Right cardiac atrium (tissue), 5 donors: ENCODE measurements at places on chromosomes 6 and 20. TPM values are rescaled to one million over a fixed set of nuclear protein-coding genes. Genes with fewer than 3 reads are reported as not detected.

GTF3C6 gene
- total RNA-seq, result 87.3 TPM

CBLN4 gene
- total RNA-seq, result not detected

FILIP1 gene
- 118 TPM for total RNA-seq

- no peak for DNase-seq
Measured at GRCh38 chr6:163532526-163533078, 118.1 kb downstream of the QKI start.

- peak; percentile 7 for DNase-seq
Measured at GRCh38 chr20:43726333-43726732, 469 bp downstream of the GTSF1L start.

- DNase-seq, result no peak
Measured at GRCh38 chr6:54515713-54516112, 207.5 kb downstream of the TINAG start.

DNA sequence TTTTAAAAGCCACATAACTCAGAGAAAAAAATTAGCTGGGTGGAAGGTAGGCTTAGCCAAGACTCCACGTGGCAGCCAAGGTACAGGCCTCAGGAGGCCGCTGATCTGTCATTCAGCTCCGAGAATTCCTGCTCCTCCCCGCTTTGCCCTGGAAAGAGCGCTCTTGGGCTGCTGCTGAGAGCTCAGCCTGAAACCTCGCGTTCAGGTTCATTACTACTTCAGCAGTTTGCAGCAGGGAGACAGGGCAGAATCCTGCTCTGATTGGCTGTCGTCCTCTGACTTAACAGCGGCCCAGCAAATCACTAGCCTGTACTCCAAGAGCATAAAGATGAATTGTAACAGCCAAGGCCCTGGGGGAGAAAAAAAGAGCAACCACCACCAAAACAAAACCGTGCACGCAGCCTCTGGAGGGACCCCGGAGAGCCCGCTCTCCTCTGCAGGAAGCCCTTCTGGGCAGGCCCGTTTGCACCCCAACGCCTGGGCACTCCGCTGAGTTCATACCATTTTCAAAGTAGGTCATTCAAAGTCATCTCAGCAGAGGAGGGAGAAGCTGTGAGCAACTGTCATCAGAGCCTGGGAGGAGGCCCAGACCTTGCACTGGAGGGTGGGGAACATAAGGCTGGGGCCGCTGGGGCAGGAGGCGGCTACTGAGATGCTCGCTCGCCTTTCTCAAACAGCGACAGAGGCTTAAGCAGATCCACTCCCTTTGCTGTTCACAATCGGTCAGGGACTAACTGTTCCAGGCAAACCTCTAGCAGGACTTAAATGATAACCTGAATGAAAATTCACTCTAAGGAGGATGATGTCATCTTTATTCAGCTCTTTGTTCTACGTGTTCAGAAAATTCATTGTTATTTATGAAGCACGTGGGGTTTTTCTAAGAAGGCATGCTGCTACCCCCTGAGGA, 42.3 kb upstream of the ATXN1 start:
- peak; percentile 70 for DNase-seq

GRCh38 chr20:59518881-59519706, 85.2 kb upstream of the PHACTR3 start:
- no peak for DNase-seq

DNA sequence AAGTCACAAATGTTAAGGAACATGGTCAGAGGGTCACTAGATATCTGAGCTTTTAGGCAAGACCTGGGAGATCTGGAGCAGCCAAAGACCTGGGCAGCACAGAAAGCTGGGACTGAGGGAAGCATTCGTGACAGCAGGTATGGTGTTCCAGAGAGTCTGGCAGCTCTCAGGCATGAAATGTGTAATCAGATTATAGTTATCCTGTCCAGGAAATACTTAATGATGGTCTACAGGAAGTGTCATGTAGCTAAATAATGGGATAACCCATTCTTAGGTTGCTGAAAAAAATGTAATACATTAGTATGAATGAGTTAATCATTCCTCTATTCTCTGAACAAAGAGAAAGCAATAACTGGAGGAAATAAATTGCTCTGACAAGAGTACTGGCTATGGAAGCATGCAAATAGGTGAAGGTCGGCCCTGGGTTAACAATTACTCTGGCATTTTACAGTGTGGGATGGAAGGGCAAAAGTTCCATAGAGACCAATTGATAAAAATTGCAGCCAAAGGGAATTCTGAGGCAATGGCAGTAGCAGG, 740.5 kb downstream of the CBLN4 start:
- DNase-seq, result no peak

- DNase-seq, result no peak
Measured at GRCh38 chr6:7747433-7747832, 21.5 kb downstream of the BMP6 start.

- no peak for DNase-seq
Measured at GRCh38 chr20:45993197-45993951, 15.3 kb upstream of the MMP9 start.

DNA sequence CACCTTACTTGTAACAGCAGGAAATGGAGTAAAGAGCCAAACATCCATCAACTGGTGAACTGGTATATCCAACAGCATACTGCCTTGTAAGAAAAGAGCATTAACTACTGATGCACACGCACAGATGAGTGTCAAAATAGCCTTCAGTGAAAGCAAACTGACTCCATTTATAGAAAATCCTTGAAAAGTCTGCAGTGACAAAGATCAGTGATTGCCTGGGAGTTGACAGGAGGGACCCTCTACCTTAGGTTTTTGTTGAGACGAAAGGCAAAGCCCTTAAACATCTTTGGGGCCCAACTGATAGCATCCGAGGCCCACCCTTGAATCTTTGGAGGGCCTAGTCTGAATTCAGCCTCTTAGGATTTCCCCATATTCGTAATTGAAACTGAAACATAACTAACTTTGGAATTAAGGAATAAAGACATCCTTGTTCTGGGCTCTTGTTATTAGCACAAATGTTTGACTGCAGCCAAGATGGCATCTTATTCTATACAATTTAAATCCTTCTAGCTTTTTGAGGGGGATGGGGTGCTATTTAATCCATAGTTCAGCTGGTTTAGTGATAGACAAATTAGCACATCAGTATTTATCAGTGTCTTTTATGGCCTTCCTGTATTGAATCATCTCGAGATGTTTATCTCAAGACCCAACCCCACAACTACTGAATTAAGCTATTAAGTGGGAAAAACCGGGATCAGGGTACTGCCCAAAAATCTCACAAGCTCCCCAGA, 13.0 kb downstream of the FBXO5 start:
- no peak for DNase-seq

- no peak for DNase-seq
Measured at GRCh38 chr20:63837479-63837878, 6.4 kb upstream of the ZBTB46 start.

DNA sequence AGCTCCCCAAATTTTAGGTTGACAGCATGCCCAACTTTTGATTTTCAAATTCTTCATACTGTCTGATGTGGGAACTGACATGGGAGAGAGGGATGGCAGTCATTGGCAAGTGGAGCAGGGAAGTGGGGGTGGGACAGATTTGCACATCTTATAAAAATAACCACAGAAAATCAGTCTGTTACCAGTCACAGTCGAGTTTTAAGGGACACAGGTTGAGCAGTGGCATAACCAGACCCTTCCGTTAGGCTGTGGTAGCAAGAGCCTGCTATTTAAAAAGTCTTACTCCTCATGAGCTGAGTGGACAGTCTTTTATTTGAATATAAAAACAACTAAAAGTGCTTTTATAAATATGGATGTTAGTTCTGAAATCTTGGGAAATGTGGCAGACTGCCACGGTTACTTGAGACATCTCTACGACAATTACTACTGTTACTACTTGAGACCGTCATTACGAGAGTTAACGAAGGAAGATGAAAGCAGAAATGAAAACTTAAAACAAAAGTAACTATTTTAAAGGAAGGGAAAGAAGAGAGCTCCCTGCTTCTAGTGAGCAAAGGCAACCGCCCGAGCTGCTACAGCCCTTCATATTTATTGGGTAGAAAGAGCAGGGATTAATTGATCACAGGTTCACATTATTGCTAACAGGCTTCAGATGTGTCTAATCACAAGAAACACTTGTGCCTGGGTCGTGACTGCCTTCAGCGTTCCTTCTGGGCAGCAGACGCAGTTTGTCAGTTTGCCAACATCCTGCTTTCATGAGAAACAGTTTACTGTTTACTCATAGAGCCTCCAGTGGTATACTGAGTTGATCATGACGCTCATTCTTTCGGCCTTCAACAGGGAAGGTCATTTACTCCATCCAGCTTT, 71.3 kb downstream of the EFHC1 start:
- no peak for DNase-seq

DNA sequence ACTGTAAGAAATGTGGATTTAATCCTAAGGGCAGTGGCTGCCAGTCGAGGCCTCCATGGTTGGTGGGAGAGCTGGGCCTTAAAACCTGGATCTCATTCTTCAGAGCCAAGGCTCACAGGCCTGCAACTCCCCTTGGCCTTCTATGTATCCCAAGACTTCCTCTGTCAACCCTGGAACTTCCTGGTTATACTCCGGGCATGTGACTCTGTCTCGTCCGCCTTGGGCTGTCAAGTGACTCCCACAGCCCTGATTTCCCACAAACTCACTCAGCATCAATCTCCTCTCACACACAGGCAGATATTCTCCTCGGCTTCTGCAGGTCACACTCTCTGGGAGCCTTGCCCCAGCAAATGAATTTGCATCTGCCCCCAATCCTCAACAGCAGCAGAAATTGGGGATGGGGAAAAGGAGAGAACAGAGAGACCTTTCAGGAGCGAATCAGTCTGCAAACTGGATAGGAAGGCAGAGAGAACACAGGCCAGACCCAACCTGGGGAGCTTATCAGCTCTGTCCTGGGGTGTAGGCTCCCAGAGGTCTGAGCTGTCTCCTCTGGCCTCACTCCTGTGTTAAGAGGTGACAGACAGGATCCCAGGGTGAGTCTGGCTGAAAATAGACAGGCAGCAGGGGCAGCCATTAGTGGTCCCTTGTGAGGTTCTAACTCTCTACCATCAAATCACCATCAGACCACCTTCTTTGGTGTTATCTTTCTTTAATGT, 30.4 kb upstream of the PREX1 start:
- DNase-seq, result peak; percentile 15

DNA sequence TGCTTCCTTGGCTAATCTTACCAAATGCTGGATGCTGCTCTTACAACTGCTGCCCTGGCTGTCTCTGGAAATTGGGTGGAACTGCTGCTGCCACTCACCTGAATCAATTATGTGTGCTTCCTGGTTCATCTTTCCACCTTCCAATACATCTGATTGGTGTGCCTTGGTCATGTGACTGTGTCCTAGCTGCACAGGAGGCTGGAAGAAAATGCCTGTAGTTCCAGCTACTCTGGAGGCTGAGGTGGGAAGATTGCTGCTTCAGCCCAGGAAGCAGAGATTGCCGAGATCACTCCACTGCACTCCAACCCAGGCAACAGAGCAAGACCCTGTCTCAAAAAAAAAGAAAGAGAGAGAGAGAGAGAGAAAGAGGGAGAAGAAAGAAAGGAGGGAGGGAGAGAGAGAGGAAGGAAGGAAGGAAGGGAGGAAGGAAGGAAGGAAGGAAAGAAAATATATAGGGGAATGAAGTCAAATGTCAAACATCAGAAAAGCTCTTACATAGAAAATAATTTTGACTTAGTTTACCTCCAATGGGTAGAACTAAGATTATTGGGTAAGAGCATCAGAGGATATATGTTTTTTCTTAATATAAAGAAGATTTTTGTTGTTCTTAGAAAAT, 14.1 kb upstream of the PPARD start:
- no peak for DNase-seq

DNA sequence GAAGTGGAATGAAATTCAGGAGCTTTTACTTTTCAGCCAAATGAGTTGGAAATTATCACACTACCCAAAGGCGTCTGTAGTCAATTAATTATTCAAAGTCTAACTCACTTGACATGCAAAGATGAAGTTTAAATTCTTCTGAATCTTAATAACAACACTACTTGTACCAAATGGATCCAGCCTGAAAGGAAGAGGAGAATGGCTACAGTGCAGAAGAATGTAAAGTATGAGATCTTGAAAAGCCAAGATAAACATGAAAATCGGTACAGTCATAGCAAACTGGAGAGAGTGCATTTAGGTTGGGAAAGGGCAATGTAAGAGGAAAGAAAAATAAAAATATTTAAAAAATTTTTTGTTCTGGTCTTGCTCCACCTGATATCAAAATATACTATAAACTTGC, 195.5 kb downstream of the SIM1 start:
- DNase-seq, result no peak

DNA sequence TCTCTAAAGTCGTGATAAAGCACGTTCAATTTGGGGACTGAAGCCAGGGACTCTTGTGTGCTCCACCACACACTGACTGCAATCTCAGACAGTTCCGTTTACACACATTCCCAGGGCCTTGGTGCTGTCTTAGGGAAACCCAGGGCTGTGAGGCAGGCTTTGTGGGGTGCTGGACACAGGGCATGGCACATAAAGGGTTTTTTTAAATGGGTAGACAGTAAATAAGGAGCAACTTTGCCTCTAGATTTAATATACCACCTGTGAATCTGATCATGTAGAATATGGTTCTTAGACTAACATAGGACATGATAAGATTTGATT, 2.3 kb downstream of the ENTPD6 start:
- peak; percentile 22 for DNase-seq

DNA sequence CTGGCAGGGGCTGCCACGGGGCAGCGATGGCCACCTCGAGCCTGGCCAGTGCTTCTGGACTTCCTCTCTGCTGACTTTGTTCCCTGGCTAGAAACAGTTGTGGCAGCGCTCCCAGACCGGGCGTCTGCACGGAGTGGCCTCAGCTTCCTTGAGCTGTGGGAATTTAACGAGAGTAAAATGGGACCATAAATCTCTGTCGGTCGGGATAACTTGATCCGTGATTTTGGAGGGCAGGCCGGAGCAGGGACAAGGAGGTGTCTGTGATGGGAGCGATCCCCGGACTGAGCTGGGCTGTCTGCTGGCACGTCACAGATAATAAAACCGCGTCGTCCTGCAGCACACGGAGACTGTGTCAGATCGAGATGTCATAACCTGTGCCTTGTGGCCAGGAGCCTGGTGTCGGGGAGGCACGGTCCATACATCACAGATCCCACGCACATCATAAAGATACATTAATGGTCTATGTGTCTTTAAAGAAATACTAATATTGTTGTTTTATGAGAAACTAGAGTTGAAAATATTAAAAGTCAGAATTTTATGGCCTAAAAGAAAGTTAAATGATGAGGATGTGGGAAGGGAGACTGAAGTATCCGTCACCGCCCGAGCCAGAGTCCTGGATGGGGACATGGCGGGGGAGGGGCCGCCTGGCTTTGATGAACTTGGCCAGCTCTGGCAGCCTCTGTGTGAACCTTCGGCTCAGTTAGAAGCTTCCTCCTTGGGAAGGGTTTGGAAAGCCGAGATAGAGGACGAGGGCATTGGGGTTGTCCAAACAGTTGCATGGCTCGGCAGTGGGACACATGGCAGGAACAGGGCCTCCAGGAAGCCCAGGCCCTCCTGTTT, 6.5 kb upstream of the RBBP8NL start:
- peak; percentile 90 for DNase-seq

DNA sequence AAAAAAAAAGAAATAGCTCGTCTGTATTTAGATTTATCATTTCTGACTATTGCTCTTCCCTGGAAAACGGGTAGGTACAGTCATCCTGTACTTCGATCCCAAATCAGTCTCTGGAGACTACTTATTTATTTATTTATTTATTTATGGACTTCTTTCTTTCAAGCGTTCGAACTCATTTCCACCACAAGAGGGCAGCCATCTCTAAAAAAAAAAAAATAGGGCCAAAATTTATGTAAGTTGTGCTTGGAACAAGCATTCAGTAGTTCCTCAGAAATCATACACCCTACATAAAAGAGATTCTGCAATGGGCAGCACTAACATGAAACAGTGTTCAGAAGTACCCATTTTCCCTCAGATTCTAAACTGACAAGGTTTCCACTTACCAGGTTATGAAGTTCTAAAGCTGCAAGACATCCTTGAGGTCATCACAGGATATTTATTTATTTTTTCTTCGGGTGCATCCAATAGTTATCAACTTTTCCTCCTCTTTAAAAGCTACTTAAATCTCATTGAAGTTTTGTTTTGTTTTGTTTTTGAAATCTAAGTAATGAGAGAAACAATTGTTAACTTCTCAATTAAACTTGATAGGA, 1.9 kb upstream of the BMP2 start:
- no peak for DNase-seq
